Cerebellar nuclear complex (tissue), 1 donor: ENCODE measurements at places on chromosomes 16 and 17.

- DNase-seq, result no peak
Observed at GRCh38 chr17:38424297-38424972, 3.8 kb upstream of the ARHGAP23 start.

DNA sequence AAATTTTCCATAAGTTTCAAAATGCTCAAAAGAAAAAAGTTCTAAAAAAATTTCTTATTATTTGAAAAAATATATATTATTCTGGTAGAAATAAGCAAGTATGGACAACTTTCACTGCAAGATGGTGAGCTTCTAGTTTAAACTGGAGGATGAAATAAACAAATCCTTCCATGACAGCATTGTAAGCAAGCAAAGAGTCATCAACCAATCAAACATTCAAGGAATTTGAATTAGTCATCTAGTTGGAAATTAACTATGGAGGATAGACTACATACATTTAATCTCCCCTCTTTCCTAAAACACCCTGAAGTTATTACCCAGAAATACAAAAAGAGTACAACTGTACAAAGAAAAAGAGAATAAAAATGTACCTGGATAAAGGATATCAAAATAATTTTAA lies 51.0 kb upstream of the IRX5 start:
- no peak for DNase-seq

GRCh38 chr16:27242868-27243590 lies 25.5 kb downstream of the NSMCE1 start:
- DNase-seq, result no peak

- DNase-seq, result no peak
Observed at GRCh38 chr16:17392857-17393692, 77.7 kb downstream of the XYLT1 start.

DNA sequence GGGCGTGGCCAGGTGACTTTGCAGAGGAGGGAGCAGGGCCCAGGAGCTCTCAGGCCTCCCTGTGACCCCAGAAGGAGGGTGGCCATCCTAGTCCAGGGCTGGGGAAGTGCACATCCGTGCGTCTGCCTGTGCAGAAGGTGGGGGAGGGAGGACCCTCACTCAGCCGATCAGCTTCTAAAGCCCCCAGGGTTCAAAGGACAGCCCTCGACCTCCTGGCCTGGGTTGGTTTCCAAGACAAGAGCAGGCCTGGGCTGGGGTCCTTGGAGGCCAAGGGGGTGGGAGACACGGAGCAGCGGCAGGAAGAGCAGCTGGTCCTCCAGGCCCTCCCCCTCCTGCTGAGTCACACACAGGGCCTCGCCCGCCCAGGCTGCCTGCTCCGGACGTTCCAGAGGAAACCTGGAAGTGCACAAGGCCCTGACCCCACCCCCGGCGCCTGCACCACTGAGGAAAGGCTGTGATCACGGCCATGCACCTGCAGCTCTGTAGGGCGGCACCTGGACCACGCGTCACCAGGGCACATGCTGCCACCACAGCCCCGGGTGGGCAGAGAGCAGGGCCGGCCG lies 67.1 kb upstream of the ZNF469 start:
- no peak for DNase-seq

DNA sequence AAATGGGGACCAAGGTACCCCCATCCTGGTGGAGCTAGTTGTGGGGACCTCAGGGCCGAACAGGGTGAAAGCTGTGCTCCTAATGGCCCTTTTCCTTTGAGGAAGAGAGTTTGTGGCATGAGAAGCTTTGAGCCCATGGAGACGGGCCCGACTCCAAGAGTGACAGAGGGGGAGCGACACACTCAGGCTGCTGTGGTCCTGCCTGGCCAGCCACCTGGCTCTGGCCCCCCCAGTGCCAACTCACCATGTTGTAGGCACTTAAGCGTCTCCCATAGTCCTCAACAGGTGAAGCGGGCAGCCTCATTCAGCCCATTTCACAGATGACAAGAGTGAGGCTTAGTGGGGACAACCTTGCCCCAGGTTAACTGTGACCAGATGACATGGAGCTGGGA lies 1.6 kb downstream of the IL21R start:
- no peak for DNase-seq

- no peak for DNase-seq
Observed at GRCh38 chr16:82082543-82083244, 47.6 kb downstream of the HSD17B2 start.

- no peak for DNase-seq
Observed at GRCh38 chr17:15412606-15413005, 54.8 kb downstream of the CDRT4 start.

DNA sequence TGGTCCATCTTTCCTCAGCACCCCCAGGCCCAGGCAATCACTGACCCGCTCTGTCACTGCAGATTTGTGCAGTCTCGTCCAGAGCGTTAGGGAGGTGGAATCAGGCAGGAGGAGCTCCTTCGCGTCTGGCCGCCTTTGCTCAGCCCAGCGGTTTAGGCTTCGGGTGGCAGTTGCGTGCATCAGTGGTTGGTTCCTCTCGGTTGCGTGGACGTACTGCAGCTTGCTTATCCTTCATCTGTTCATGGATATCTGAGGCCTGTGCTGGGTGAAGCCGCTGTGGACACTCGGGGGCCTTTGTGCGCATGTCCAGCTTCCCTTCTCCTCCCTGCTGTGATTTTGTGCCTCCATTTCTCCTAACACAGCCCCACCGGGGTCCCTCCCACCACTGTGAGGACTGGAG lies 4.7 kb upstream of the P2RX1 start:
- DNase-seq, result no peak
